ENCODE measurements at places on chromosomes 7 and 10.

GRCh38 chr10:53314876-53315275, 542.3 kb upstream of the MBL2 start:
- DNase-seq = peak; percentile 99

GRCh38 chr10:91271886-91272285, 51.4 kb downstream of the PCGF5 start:
- DNase-seq = no peak

GRCh38 chr10:31426401-31426800, 107.4 kb downstream of the ZEB1 start:
- DNase-seq = no peak

- peak; percentile 78 for DNase-seq
Measured at GRCh38 chr10:20598590-20598989, 298.5 kb downstream of the NEBL start.

DNA sequence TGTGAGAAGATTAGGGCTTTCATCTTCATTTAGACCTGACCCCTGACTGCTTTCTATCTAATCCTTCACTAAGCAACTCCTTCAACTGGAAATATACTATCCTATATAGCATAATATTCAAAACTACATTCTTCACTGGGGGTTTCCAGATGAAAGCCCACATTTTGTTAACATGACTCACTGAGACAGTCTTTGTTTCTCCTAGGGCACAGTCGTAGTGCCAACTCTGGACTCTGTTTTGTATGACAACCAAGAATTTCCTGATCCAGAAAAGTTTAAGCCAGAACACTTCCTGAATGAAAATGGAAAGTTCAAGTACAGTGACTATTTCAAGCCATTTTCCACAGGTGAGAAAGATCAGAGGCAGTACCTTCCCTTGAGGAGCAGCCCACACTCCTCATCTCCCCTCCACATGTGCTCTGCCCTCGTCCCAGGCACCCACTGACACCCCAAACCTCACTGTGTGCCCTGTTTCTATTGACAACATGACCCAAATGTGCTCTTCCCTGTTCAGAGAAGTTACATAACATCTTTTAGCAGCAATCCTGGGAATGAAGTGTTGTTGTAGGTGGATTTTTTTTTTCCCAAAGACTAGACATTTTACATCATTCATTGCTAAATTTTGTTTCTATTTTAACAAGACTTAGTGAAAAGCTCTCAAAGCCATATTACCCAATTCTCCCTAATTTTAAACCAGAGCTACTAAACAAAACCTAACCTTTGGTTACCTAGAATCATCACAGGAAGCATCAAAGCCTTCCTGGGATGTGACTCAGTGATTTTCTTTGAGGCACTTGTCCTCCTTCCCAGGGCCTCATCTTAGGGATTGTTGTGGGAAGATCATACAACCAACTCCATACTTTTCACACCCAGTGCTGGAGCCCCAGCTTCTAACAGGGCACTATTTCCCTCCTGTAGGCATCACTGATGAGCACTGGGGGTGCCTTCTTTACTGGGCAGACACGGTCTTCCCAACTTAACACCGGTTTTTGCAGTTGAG, 10.7 kb downstream of the CYP2E1 start:
- no peak for DNase-seq

GRCh38 chr10:70784471-70784870, 706 bp downstream of the TBATA start:
- DNase-seq = peak; percentile 31

- no peak for DNase-seq
Measured at GRCh38 chr10:19920075-19920726, 104.0 kb downstream of the PLXDC2 start.

GRCh38 chr7:112877691-112878460, 87.7 kb upstream of the TMEM168 start:
- no peak for DNase-seq

- no peak for DNase-seq
Measured at GRCh38 chr7:20005081-20005480, 212.1 kb downstream of the MACC1 start.

DNA sequence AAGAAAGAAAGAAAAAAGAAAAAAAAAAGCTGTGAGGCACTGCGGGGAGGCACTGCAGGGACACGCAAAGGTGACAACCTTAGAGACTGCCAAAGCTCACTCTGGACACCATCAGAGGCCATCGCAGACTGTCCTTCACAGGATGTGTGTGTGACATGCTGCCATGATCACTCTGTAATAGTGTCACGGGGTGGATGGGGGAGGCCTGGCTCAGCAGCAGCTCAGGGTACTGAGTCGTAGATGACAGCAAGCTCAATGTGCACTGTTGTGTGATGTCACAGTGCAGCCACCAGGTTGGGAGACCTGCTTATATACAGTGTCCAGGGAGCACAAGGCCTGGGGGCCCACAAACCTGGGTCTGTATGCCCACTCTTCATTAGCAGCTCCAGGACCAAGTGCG, 83.3 kb downstream of the SLIT1 start:
- DNase-seq = no peak

All from kidney glomerular epithelial cell (primary cell).